ENCODE measurements at places on chromosomes 4 and X.

- no peak for DNase-seq
These were observed 27.3 kb downstream of the SUPT20HL1 start for GRCh38 chrX:24387724-24388123.

DNA sequence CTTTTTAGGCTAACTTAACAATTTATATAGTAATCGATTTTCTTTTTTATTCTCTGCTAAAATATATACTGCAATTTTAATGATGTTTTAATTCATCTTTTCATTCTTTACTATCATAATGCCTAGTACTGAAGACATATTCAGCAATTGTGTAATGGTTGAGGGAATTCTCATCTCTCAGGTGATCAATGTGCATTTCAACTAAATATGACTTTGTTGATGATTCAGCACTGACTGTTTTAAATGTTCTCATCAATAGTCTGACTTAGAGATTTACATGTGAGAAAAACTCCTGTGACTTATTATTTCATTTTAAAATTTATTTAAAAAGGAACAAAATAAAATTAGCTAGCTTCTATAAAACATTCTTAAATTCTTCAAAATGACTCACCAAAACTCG lies 1450.3 kb downstream of the STIM2 start:
- no peak for DNase-seq

DNA sequence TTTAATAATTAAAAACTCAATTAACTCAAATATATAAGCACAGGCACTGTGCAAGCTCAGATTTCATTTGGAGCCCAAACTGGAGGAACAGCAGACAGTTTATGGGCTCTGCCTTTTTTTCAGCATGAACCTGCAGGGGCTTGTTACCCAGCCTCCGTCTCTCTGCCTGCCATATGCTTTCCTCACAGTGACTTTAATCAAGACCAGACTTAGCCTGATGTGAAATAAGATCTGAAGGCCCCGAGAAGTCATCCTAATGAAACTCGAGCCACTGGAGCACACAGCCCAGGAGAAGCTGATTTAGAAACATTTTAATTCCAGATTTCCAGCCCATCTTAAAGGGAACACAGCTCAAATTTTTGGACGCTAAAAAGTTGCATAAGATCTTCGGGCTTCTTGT lies 55.6 kb downstream of the SPATA18 start:
- DNase-seq = no peak

GRCh38 chr4:95167805-95168204 lies 381.0 kb downstream of the UNC5C start:
- no peak for DNase-seq

DNA sequence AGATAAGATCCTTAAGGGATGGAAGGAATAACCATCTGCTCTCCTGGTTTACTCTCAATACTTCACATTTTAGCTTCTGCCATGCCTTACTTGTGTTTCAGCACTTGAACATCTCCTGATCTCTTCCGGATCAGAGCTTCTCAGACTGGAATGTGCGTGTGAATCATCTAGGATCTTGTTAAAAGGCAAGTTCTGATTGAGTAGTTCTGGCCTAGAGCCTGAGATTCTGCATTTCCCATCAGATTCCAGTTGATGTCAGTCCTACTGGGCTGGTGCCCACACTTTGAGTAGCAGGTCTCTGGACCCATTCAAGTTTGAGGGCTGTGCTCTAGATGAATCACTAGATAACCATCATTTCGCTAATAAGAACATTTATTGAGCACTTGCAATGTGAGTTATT lies 20.0 kb downstream of the NDP start:
- DNase-seq = no peak

GRCh38 chr4:17463606-17464005 lies 48.3 kb downstream of the QDPR start:
- no peak for DNase-seq

DNA sequence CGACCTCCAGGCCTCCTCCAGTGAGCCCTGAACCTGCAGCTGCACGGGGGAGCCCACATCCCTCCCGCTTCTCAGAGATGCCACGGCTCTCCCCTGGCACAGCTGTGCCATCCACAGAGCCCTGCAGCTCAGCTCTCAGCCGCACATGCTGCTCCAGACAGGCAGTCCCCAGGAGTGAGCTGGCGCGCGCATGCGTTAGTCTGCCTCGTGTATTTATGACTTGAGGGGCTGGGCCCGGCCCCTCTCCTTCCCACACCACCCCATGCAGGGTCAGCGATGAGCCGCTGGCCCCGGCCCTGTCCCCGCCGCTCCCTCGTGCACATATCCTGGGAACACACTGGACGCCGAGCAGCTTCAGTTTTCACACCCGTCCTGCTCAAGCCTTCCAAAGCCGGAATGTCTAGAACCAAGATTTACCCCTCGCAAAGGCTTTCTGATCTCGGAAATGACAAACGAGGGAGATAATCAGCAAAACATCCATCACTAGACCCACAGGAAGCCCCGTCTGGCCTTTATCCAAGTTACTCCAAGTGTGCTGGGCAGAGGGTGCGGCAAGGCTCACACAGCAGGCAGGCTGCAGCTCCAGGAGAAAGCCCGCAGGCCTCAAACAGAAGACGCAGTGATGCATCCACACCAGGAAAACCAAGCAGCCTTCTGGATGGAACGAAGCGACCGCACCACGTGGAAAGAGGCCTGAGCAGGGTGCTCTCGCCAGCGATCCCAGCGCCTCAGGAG lies 24.3 kb downstream of the GAK start:
- DNase-seq = no peak

- no peak for DNase-seq
These were observed 65.6 kb downstream of the ASB9 start for GRCh38 chrX:15204130-15204751.

GRCh38 chr4:65654976-65655375 lies 15.3 kb downstream of the EPHA5 start:
- no peak for DNase-seq

DNA sequence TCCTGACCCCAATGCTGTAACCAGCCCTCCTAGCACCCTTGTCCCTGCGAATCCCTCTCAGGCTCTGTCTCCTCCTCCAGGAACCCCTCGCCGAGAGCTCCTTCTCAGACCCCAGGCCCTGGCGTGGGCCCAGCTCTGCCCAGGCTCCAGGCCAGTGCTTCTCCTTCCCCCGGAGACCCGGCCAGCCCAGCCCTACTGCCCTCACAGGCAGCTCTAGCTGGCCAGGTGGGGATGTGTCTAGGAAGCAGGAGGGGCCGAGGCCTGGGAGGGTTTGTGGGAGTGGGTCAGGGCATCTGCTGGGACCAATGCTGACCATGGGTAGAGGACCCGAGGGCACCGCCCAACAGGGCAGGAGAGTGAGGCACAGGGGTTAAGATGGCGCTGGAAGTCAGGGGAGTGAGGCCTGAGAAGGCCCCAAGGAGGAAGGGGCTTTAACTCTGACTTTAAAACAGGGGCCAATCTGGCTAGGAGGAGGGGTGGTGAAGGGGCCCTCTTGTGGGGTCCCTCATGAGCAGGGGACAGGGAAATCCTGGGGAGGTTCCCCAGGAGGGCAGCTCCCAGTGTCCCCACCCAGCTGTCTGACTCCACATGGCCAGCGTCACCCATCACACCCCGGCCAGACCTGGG lies 64.7 kb upstream of the NKX1-1 start:
- no peak for DNase-seq

GRCh38 chr4:125801373-125801772 lies 486.6 kb downstream of the FAT4 start:
- DNase-seq = no peak

DNA sequence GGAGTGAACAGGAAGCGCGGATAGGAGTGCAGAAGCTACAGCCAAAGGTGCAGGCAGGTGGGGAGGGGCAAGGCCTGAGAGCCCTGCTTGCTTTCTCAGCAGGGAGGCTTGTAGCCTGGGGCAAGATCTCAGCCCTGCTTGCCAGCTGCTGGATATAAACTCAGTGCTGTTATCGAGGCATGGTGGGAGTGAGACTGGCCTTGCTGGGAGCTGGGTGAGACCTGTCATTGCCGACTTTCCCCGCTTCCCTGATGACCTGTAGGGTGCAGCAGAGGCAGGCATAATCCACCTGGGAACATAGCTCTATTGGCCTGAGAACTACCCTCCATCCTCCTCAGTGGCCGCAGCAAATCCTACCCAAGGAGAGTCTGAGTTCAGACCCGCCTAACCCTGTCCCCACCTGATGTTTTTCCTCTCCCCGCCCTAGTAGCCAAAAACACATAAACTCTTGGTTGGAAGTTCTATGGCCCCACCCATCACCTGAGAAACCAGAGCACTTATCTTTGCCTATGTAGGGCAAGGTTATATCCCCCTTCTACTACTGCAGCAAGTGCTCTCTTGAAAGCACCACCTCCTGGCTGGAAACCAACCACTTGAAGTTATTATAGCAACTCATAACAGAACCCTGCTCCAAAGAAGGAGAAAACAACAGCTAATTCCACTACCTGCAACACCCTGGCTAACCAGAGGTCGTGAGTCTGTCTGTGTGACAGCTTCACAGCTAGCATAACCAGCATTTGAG lies 80.7 kb downstream of the FHIP1A start:
- no peak for DNase-seq

- no peak for DNase-seq
These were observed 113.3 kb downstream of the PWWP3B start for GRCh38 chrX:106281383-106281782.

Measured in activated CD8-positive, alpha-beta memory T cell treated with anti-CD3 and anti-CD28 coated beads for 48 hours (primary cell).